Stimulated activated CD4-positive, alpha-beta T cell treated with anti-CD3 and anti-CD28 coated beads, Interleukin-4, amount 100 ng/mL, for 24 hours (primary cell): ENCODE measurements at places on chromosomes 3 and 15.

DNA sequence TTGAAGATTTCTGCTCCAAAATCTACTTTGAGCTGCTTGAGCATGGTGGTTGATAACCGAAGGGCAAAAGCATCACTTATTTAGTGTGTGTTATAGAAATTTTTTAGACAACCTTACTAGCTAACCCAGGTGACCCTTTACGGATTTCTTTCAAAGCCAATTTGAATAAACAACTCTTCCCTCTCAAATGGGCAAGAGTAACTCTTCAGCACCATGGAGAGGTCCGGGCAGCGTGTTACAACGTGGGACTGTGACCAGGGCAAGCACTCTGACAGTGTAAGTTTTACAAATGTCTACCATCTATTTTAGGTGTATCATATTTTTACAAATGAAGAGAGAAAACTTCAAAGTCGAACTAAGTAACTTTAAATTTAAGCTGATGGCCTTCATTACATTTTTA lies 471.8 kb downstream of the MFSD1 start:
- no peak for DNase-seq

DNA sequence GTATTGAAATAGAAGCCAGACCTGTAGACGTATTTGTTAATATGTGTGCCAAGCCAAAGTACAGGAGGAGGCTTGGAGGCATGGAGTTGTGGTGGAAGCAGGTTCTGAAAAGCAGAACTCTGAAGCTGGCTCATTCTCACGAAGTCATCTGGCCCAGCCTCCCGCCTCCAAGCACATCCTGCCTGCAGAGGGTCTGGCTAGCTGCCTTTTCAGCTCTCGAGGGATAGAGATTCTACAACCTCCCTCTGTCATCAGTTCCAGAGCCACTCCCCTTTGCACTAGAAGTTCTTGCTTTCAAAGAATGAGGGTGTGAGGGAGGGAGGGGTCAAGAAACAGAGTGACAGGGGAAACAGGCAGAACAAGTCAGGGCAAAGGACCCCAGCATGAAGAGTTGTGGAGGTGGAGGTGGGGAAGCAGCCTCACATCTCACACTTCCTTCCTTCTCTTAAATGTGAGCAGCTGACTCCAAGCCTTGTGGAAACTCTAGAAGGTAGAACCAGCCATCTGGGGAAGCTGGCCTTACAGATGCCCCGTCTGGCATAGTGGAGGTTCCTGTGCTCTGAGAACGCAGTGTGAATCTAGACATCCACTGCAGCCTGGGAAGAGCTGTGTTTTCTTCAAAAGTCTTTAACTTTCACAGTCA lies 95.3 kb downstream of the SLC49A4 start:
- no peak for DNase-seq

DNA sequence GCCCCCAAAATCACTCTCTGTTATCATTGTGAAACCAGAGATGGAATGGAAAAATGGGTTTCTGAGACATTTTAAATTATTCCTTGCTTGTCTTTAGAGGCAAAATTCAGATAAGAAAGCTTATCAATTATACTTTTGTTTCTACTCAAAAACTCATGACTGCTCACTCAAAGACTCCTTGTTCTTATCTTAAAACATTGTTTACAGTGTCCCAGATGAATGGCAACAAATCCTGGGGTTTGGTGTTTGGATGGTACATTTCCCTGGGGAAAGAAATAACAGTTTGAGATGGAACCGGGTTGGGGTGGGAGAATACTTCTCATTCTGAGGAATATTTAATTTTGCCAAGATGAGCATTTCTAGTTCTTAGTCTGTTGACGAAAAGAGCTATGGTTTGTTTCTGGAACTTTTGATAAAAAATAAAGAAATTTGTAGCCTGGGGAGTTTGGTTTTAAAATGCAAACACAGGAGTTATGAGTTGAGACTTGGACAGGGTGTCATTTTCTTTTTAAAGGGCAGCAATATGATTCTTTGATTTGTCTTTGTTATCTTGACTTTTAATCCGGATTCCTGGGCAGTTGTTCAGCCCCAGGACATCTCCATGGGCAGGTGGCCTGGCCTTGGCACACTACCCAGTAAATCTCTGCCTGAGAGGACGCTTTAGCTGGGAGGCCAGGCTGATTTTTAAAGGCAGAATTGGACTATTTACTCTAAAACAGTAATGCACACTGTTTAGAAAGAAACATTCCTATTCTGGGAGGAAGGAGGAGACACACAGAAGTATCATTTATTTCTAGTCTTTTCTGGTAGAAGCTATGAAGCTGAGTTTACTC lies 32.4 kb downstream of the BTD start:
- DNase-seq = no peak

- DNase-seq = no peak
Observed at GRCh38 chr3:186170516-186170915, 61.6 kb upstream of the ETV5 start.

DNA sequence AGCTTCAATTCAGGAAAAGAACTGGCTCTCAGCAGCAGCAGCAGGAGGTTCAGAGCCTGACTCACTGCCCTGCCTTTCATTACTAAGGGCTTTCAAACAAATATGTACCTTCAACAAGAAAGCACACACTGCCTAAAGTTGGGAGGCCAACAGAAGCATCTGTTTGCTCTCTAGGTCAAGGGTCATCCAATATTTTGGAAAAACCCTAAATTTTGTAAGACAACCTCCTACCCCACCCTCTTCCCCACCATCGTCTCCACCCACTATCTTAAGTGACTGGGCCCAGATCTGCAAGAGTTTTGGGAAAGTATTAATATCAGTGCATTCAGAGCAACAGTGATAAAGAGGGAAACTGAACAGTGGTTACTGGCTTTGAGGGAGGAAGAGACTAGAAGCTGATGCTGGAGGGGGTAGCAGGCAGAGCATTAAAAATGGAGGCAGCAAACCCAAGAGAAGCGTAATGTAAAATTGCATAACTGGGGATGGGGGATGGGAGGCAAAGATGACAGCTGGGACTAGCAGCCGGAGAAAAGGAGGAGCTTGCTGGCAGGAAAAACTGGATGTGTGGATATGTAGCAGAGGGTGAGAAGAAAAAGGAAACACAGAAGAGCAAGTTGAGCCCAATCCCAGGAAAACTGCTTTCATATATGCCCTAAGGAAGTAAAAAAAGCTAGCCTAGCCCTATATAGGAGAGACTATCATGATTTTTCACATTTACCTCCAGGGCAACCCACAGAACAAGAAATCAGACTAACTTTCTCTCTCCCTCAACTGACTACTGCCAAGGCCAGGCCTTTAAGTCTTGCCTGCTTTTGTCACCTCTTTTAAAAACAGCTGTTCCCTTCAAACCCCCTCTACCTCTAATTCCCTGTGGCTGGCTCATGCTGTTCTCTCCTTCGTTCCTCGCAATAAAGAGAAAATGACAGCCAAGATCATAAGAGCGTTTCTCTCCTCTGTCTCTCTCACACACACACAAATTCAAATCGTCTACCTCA lies 31.4 kb downstream of the NPTN start:
- no peak for DNase-seq

DNA sequence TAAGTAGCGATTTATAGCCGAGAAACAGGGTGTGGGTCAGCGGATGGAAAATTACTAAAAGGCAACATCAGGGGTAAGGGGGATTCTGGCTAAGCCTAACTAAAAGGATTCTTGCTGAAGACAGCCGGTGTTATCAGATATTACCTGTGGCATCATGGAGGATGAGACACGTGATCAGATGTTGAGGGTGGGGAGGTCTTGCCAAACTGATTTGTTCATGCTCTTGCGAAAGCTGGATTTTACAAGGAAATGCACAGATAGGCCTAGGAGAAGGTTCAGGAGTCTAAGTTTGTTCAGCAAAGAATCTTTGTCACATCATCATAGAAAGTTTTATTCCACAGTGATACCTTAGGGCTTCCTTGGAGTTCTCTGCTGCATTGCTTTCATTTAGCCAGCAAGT lies 396.8 kb upstream of the TBL1XR1 start:
- DNase-seq = no peak

DNA sequence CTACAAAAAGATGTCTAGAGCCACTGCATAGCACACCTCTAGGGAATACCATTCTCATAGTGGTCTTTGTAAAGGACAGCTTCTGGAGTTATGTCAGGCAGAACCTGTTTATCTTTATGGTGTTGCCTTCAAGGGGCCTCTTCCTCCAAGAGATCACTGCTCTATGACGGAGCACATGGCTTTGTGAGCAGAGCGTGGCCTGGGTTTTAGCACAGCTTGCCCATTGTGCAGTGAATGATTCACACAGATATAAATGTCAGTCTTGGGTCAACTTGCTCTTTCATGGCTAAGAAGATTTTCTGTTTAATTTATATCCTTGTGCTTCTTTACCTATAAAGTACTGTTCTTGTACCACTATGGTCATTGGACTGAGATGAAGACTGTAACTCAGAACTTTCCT lies 41.5 kb upstream of the RBMS3 start:
- DNase-seq = no peak

- no peak for DNase-seq
Observed at GRCh38 chr3:1987980-1988379, 110.7 kb upstream of the CNTN4 start.
